ENCODE measurements at places on chromosomes 3 and 15. TPM values are rescaled to one million over a fixed set of nuclear protein-coding genes. Genes with fewer than 3 reads are reported as not detected.

DNA sequence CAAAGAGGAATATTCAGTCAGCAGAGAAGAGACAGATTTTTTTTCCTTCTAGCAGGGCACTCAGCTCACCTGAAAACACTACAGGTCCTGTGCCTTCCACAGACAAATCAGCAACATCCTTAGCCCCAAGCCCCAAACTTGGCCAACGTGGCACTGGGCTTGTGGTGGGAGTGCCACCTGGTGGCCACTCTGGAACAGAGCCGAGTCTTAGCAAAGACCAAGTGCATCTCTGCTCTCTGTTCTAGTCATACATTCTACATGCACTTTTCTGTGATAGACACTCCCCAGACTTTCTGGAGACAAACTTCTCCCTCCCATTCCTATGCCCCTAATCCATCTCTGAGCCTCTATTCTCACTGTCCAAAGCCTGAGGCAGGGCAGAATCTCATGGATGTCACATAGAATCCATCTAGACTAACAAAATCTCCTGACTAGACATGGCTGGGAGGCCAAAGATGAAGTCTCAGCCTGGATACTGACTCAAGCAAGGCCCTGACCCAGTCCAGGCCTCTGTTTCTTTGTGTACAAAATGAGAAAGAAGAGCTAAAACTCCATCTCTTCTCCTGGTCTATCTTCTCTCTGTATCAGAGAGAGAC lies 5.1 kb upstream of the SEMA7A start:
- peak; percentile 67 for DNase-seq

DNA sequence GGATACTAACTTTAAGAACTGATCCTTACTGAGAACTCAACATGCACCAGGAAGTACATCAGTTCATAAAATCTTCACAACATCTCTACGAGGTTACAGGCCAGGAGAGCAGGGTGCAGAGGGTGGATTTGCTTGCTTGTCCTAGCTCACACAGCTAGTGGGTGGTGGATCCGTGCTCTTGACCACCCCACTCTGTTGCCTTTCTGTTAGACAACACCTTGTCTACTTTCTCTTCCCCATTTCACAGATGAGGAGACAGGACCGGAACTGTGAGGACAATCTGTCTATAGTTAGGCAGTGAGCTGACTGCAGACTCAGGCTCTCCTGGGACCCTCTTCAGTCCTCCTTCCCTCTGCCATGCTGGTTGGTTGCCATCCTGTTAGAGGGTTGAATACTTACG lies 221.7 kb upstream of the TLE3 start:
- no peak for DNase-seq

- DNase-seq, result no peak
Measured at GRCh38 chr3:192326656-192327055, 400.7 kb downstream of the FGF12 start.

- DNase-seq, result no peak
Measured at GRCh38 chr15:100785181-100786138, 94.2 kb upstream of the ALDH1A3 start.

- no peak for DNase-seq
Measured at GRCh38 chr3:88031642-88032077, 27.1 kb downstream of the CGGBP1 start.

DNA sequence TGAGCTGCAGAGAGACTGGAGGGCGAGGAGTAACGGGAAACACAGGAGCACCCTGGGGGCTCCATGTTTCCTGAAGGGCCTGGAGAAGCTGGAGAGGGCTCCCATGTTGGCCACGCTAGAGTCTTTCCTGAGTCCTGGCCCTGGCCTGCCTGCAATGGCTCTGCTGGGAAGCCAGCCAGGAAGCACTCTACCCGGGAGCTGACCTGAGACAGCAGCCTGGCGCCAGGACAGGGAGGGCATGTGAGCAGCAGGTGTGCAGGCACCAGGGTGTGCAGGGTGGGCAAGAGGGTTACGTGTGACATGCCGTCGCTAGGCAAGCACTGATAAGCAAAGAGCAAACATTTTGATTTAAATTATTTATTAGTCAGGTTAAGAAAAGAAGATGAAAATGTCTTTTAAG lies 301.4 kb downstream of the OCA2 start:
- DNase-seq, result no peak

GRCh38 chr3:56962206-56962605 lies 98.3 kb upstream of the SPATA12 start:
- no peak for DNase-seq

DNA sequence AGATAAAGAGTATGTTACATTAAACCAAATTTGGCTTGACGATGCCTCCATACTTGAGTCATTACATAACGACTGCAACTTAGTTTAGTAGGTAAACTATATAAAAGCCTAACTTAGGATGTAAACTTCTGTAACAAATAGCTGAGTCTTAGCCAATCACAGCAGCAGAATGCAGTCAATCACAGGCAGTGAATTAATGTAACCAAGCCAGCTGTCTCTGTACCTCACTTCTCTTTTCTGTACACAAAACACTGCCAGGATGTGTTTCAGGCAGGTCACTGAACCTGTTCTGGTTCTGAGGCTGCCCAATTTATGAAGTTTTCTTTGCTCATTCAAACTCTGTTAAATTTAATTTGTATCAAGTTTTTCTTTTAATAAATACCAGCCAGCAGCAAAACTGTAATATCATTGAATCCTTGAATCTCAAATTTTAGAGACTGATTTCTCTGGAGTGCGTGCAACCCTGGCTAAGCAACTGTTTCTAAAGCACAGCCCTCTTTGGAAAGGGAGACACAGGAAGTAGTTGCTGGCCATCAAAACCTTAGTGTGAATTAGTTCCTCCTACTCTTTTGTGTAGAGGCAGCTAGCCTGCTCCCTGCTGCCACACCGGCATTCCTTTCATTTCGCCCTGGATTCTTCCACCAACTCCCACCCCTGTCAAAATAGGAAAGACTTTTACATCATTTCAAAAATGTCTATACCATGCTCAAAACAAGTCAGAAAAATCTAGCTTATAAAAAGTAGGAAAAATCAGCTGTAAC lies 15.2 kb downstream of the RFTN1 start:
- DNase-seq, result no peak

- no peak for DNase-seq
Measured at GRCh38 chr3:47612178-47612577, 33.5 kb upstream of the CSPG5 start.

DNA sequence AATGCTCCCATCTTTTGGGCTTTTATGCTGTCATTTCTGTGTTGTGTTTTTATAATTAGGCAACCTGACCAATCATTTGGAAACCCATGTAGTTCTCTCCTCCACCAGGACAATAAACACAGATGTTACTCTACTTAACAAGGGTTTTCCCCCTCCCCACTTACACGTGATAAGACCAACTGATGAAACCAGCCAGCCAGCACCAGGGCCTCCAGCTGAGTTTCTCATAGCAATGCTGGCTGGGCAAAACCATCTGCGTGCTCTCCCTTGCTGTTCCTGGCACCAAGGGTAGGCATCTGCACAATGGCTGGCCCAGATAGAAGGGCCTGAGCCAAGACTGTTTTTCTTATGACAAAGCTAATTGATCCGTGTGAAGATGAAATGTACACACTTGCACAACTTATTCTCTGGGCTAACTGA lies 310.4 kb downstream of the PLCL2 start:
- DNase-seq, result no peak

DNA sequence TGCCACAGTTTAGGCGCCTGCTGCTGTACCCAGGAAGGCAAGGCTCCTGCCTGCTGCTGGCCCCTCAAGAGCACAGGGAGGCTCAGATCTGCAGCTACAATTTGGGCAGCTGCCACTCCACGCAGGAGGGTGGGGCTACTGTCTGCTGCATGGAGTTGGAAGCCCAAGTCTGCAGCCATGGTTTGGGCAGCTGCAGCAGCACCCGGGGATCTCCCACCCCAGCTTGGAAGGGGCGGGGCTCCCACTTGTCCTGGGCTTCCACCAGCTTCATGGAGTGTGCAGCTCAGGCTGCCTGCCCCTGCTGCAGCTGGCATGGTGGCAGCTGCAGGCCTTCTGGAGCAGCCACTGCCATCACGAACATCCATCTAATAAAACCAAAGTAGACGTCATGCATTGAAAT lies 512.9 kb downstream of the PYDC2 start:
- no peak for DNase-seq

GRCh38 chr15:44038755-44039191 lies 156.3 kb downstream of the FRMD5 start:
- DNase-seq, result no peak

GRCh38 chr3:127990461-127990860 lies 61.8 kb upstream of the SEC61A1 start:
- DNase-seq, result no peak

DNA sequence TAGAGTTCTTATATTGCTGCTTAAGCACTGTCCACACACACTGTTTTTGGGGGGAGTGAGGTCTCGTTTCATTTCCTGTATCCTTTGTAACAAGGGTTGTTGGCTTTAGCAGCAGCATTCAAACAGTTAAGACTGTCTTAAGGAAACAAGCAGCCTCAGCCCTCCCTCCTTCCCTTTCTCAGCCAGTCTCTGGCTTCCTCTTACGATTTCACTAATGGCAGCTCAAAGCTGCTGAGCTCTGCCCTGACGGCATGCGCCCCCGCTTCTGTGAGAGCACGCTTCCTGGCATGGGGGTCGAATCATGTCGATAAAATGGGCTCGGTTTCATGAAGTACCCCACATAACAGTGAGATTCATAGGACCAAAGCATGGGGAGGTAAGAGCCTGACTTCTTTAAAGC lies 105.0 kb downstream of the KLHL25 start:
- DNase-seq, result no peak

DNA sequence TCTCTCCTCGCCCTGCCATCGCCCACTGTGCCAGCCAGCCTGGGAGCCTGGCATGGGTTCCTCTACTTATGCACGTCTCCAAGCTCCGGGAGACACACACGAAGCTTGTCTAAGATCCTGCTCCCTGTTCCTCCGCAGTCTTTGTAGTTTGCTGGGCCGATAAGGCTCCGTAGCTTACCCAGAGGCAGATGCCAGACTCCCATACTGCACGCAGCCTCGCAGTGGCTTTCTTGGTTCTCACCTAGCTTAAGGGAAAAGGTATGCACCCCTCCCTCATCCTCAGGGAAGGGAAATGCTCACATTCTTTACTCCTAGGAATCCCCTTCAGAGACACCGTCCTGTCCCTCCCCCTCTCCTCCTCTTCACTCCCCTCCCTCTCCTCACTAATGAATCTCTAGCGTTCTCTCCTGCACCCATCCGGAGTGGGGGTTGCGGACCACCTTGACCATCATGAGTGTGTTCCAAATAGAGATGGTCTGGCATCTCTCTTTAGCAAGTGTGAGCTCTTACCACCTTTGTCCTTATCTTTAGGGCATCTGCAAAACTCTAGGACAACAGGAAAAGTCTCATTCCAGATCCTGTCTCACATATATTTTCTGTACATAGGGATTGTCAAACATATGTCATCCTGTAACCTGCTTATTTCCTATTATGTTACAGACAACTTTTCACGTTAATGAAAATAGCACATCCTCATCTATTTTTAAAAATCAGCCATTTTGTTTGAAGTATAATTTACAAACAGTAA lies 56.5 kb downstream of the TMEM266 start:
- no peak for DNase-seq

DNA sequence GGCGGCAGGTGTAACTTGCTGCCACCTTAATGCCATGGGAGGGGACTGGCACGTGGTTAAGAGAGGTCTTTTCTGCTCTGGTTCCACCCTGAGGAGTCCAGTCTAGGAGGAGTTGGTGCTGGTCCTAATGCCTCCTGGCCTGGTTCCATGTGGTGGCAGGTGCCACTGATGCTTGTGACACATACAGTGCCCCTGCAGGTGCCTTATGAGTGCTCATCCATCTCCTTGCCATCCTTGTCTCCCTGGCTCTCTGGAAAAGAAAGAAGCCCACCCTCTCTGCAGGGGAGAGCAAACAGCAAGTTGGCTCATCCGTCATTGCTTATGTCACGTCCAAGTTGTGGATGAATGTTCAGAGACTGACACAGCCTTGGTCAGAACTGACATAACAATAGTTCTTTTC lies 175.8 kb upstream of the DPH6 start:
- DNase-seq, result no peak

DNA sequence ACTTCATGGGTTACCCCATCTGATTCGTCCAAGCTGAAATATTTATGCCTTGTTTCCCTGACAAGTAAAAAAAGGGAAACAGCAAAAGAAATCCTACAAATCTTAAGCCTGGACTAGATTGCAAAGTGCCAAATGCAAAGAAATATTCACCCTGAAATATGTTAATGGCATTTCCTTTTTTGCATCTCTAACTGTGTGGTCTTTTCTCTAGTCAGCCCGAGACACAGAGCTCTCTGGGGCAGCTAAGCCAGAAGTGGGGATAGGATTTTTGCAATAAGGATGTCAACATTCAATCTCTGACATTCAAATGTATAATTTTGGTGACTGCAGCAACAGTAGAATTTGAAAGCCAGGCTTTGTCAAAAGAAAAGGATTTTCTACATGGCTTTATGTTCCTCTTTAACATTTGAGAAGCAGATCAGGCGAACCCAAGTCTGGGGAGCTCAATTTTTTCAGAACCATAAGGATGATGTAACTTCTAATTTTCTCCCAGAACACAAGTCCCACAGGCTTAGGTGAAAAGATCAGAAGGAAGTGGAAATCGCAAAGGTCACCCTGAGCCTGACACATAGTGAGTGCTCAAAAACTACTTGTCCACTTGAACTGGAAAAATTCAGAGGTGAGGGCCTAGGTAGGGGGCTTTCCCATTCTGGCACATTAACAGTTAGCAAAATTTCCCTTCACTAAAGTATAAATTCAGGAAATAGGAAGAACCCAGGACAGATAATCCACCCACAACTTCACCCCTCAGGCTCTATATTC lies 28.2 kb upstream of the KCNMB3 start:
- no peak for DNase-seq

GRCh38 chr15:74421302-74422245 lies 12.2 kb downstream of the SEMA7A start:
- DNase-seq, result no peak

GRCh38 chr3:52046186-52046901 lies 10.0 kb downstream of the DUSP7 start:
- DNase-seq, result no peak

DNA sequence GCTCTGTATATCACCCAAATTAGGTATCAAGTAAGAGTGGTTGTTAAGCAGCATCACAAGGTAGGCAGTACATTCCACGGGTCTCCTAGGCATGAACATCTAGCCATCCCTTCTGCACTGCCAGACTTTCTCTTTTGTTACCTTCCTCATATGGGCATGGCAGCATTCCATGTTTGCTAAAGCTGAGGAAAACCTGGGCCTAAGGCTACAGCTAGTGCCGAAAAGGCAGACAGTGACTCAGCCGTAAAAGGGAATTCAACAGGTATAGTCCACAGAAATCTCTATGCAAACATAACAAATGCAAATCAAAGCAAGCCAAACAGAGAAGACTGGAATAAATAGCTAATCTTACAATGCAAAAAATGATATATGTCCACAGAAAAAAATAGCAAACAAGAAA lies 645.4 kb downstream of the ZBBX start:
- DNase-seq, result no peak

GATA2 gene
- polyA plus RNA-seq, result 47.6 TPM

GPR15 gene
- polyA plus RNA-seq, result not detected

ZPLD1 gene
- 0.50 TPM for polyA plus RNA-seq

ACAN gene
- polyA plus RNA-seq, result 5.3 TPM

FANCD2OS gene
- polyA plus RNA-seq, result 1.2 TPM

IL5RA gene
- 0.57 TPM for polyA plus RNA-seq

CFAP100 gene
- 1.6 TPM for polyA plus RNA-seq

ACY1 gene
- 102 TPM for polyA plus RNA-seq

ADAMTS17 gene
- 2.3 TPM for polyA plus RNA-seq

CCDC33 gene
- polyA plus RNA-seq, result 5.0 TPM
